ENCODE measurements at places on chromosomes 7 and 10. TPM values are rescaled to one million over a fixed set of nuclear protein-coding genes. Genes with fewer than 3 reads are reported as not detected.

SLC18A3 gene
- under 0.01 TPM for total RNA-seq

AKR1C2 gene
- 1.6 TPM for total RNA-seq

TRIL gene
- under 0.01 TPM for total RNA-seq

GRCh38 chr7:42932811-42933591 lies 825 bp downstream of the MRPL32 start:
- DNase-seq = peak; percentile 37

DNA sequence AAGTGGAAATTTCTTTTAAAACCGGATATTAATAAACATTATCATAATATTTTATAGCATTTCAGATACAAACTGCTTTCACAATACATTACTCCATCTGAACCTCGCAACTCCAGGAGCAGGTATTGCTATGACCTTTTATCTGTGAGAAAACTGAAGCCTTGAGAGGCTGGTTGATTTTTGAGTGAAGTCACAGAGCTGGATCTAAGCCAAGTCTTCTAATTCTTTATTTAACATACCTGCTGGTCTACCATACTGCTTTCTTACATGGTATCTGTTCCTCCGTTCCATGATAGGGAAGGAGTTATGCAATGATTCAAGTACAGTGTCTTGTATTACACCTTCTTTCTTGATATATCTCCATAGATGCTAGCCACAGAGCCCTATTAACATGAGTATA lies 37.4 kb upstream of the ITGB8 start:
- DNase-seq = no peak

- peak; percentile 66 for DNase-seq
These were observed 122.9 kb upstream of the GLI3 start for GRCh38 chr7:42359946-42360345.

DNA sequence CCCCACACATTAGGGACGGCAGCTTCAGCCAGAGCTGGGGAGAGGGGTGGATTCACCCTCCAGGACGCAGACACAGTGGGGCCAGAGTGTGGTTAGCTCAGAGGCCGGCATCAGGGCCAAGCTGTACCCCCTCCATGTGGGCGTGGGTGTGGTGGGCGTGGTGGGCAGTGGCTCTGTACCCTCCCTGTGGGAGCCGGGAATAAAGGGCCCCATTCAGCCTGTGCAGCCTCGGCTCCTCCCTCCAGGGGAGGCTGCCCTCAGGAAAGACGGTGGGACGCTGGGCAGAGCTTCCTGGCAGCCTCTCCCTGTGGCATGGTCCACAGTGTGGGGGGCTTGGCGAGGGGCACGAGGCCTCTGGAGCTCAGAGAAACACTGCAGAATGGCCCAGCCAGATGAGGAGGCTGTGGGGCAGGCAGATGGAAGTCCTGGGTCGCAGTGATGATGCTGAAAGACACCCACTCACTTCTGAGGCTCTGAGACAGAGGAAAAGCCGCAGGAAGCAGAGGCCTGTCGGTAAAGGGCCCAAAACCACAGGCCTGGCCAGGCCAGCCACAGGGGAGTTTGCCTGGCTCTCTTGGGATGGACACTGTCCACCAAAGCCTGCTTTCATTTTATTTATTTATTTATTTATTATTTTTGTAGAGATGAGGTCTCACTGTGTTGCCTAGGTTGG lies 108.0 kb downstream of the SH3PXD2A start:
- no peak for DNase-seq

DNA sequence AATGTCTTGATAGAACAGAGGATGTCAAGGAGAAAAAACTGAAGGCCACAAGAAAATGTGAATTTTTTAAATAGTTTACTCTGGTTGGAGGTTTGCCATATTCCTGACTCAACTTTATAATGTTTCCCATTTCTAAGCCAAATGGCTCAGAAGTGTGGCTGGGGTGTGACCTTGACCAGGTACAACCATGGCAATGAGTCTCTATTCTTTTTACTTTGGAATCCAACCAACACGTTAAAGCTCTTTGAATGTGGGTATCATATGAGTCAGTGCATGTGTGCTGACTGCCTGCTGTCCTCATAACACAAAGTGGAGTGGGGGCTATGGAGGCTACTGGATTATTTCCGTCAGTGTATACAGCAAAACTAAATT lies 33.5 kb upstream of the DLD start:
- peak; percentile 4 for DNase-seq

GRCh38 chr10:115762029-115762428 lies 511.0 kb downstream of the GFRA1 start:
- peak; percentile 2 for DNase-seq

GRCh38 chr10:125054669-125055268 lies 105.6 kb downstream of the CTBP2 start:
- no peak for DNase-seq
